GM23248 (cell line): ENCODE measurements at places on chromosomes 1 and 21.

GRCh38 chr1:233112186-233113008 lies 162.0 kb downstream of the NTPCR start:
- peak; percentile 47 for DNase-seq

DNA sequence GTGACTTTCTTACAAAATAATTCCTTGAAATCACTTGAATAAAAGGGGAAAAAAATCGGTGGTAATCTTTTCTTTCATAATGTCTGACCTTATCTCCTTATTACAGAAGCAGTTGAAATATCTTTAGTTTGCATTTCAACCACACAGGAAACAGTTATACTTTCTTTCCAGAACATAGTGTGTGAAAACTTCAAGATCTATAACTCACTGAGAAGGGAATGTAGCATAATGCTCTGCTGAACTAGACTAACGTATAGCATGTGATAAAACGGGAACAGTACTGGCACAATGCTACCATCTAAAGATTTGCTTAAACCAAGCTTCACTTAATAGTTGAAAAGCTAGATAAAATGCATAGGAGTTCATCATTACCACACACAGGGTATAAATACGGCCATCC lies 45.0 kb downstream of the VAV3 start:
- DNase-seq, result no peak

GRCh38 chr1:160853754-160854153 lies 8.9 kb downstream of the CD244 start:
- no peak for DNase-seq

DNA sequence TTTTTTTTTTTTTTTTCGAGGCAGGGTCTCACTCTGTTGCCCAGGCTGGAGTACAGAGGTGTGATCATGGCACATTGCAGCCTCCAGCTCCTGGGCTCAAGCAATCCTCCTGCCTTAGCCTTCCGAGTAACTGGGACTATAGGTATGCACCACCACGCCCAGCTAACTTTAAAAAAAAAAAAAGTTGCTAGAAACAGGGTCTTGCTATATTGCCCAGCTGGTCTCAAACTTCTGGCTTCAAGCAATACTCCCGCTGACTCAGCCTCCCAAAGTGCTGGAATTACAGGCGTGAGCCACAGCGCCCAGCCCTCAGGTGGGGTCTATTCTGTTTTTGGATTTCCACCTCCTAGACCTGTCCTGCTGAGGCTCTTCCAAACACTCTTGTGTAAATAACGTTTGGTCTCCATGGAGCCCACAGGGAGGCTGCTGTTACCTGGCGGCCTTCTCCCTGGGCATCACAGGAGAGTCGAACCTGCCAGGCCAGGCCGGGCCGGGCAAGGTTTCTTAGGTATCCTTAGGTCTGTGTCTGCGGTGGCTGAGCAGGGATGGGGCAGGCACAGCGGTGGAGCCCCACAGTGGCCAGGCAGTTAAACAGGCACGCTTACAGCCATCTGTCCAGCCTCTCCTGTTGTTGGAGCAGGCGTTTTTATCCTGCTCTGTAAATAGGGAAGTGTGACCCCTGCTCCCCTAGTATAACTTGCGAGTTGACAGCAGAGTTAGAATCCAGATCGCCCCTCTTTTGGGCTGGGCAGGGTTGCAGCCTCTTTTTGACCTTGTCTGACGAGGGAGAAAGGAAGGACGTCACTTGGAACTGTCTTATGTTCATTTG lies 18.8 kb downstream of the PLEKHM2 start:
- DNase-seq, result peak; percentile 42

- peak; percentile 67 for DNase-seq
These were observed 25.0 kb upstream of the UAP1 start for GRCh38 chr1:162536511-162536910.

GRCh38 chr1:108719656-108720435 lies 7.1 kb downstream of the FNDC7 start:
- peak; percentile 97 for DNase-seq

DNA sequence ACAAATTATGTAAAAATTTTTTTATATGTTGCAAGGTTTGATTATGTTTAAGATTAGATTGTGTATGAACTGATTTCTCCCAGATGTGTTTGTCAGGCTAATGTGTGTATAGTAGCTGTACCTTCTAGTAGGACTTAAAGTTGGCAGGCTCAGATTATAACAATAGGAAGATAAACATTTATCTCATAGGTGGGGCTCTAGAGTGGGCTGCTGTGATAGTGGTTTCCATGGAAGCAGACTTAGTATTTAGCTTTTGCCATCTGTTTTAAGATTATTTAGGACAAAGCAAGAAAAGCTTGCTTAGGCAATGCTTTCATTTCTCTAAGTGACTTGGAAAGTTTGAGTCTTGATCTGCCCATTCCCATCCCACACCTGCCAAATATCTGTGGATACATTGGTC lies 187.7 kb upstream of the CACYBP start:
- no peak for DNase-seq

DNA sequence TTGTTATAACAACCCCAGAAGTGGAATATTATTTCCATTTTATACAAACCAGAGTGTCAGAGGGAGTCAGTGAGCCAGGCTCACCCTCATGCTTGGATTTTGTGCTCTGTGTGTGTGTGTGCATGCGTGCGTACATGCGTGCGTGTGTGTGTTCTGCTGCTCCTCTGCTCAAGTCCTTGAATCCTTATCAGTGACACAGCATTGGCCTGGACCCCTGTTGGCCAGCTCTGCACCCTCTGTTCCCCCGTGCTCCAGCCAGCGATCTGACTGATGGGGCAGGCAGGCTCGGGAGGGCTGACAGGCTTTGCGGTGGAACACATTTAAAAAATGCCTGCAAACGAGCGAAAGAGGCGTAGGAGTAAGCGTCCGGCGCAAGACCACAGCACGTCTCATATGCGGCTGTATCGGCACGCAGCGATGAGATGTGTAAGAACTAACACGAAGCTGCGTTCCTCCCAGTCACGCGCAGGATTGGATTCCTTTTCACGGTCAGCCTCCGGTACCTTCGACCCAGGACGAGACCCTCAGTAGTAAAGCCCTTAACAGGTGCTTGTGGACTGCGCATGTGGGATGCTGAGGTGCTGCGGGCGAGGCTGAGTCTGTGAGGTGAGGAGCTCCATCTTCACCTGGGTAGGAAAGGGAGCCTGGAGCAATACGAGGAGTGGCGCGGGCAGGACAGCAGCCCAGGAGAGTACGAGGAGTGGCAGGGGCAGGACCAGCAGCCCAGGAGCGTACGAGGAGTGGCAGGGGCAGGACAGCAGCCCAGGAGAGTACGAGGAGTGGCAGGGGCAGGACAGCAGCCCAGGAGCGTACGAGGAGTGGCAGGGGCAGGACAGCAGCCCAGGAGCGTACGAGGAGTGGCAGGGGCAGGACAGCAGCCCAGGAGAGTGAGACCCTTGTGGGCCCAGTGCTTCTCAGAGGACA lies 130.9 kb downstream of the GALNT2 start:
- DNase-seq, result no peak

- no peak for DNase-seq
These were observed 159.7 kb downstream of the PGBD5 start for GRCh38 chr1:230266456-230266855.

- no peak for DNase-seq
These were observed 31.9 kb upstream of the LRRC3 start for GRCh38 chr21:44423312-44423821.

DNA sequence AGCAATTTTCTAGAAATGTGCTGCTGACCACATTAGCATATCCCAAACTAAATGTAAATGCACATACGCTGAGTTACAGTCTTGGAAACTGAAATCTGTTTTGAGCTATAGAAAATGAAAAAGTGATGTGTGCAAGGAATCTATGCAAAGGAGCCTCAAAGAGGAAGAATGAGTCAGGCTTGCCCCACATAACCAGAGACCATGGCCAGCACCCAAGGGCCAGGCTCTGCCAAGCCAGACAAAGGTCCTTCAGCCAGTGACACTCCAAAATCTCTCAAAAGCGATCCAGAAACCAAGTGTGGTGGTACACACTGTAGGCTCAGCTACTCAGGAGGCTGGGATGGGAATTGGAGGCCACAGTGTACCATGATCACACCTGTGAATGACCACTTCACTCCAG lies 195.2 kb downstream of the TOMM20 start:
- DNase-seq, result peak; percentile 90

GRCh38 chr1:96918406-96918805 lies 196.8 kb downstream of the PTBP2 start:
- DNase-seq, result peak; percentile 81

GRCh38 chr1:54007613-54008012 lies 10.4 kb downstream of the LDLRAD1 start:
- no peak for DNase-seq

DNA sequence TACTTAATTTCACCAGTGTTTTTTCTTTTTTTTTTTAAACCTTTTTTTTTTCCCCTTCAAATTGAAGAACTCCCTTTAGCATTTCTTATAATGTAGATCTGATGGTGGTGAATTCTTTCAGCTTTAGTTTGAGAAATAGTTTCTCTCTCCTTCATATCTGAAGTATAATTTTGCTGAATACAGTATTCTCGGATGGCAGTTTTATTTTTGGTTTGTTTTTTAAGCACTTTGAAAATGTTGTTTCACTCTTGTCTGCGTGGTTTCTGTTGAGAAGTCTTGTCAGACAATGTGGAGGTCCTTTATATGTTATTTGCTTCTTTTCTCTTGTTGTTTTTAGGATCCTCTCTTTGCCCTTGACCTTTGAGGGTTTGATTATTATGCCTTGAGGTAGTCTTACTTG lies 135.1 kb downstream of the RPS6KC1 start:
- DNase-seq, result no peak

DNA sequence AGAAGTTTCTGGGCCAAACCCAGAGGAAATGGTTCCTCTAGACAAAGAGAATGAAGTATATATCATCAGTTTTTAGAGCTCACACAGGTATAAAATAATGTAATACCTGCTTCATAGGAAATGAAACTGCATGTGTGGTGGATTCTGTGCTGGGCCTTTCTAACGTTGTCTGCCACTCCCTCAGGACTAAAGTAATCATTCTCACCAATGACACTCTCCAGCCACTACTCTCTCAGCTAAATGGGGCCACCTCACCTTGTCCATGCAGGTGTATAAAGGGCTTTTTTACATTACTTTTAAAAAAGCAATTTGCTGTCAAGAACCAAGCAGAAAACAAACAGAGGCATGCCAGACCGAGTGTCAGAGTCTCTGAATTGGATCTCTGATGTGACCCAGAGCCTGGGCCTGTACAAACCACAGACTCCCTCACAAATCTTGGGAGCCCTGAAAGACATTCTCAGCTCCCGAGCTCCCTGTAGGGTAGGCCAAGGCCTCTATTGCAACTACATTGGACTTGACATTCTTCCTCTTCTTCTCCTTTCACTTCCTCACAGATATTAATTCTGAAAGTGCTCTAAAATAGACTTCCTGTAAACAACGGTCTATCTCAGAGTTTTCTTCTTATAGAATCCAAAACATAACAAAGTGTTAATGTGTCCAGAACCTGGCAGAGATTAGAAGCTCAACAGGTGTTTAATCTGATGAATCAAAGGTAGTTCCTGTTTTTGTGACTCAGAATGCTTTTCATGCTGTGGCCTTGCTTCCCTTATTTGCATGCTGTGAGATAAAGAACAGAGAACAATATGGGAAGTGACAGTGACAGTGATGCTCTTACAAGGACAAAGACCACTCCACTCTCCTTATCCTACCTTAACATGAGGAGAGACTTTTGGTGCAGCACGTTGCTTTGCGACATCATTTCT lies 8.6 kb downstream of the AIM2 start:
- DNase-seq, result no peak

DNA sequence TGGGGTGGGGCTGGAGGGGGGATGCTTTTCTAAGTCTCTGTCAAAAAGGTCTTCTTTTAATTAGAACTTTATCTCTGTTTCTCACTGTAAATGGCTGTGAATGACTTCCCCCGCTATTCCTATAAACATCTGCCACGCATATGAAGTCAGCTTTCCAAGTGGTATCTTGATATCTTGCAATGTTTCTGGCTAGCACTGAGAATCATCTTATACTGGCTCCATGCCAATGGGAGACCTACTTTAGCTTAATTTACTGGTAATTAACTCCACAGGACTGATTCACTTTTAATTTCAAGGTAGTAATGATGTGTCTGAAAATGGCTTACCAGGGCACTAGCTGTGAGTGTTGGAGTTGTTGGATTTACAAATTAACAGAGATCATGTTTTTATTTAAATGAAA lies 4.3 kb downstream of the GPR88 start:
- DNase-seq, result no peak

DNA sequence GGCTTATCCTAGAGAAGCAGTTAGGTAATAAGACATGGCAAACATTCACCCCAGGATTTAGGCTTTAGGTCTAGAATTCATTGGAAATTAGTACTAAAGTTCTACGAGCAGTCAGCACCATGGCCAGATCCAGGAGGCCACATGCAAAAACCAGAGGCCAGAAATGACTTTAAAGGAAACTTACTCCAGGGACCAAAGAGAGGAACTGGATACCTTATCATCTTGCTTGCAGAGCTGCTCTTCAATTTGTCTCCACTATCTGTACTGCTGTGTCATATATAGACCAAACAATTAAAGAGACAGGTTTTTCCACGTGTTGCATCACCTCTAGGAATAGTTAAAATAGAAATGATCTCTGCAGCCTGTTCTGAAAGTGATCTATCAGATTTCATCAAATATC lies 127.8 kb downstream of the LMX1A start:
- DNase-seq, result peak; percentile 41

- DNase-seq, result no peak
These were observed 9.3 kb upstream of the DCAF6 start for GRCh38 chr1:167927046-167927754.

- no peak for DNase-seq
These were observed 9.9 kb downstream of the SYNJ1 start for GRCh38 chr21:32717851-32718316.

- no peak for DNase-seq
These were observed 15.8 kb downstream of the INPP5B start for GRCh38 chr1:37931102-37931360.

- no peak for DNase-seq
These were observed 59.3 kb downstream of the COL18A1 start for GRCh38 chr21:45464309-45464708.

DNA sequence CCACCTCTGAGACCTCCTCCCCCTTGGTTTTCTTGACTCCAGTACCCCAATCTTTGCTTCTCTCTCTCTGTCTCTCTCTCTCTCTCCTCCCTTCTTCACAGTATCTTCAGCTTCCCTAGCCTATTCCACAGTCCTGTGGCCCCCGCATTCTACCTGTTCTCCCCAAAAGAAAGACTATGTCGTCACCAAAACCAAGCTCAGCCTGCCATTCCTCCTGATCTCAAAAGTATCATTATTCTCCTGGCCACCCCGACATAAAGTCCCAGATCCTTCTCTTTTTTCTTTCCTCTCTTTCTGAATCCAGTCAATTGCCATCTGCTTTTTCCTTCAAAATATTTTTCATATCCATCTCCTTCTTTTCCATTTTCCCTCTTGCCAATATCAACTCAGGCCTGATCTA lies 23.7 kb upstream of the KHDRBS1 start:
- DNase-seq, result no peak

DNA sequence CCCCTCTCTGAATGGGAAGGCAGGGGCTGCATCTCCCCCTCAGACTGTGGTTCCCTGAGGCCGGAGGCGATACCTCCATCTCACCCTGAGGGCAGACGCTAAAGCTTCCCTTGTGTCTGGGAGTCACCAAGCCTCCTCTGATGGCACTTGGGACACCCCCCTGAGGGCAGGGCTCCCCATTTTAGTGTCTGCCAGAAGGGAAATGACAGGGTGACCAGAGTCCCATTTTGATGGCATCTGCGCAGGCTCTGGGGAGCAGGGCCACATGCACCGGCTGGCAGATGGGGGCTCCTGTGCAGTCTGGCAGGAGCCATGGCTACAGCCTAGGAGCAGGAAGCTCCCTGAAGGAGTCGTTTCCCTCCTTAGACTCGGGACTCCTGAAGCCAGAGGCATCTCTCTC lies 1.7 kb downstream of the S100A2 start:
- DNase-seq, result no peak

GRCh38 chr1:33175865-33176264 lies 6.0 kb downstream of the TRIM62 start:
- no peak for DNase-seq
